ENCODE measurements at places on chromosomes 2 and 18.

GRCh38 chr2:174335988-174336500 lies 1.3 kb downstream of the SP9 start:
- no peak for DNase-seq

GRCh38 chr2:170324640-170325046 lies 146.7 kb downstream of the MYO3B start:
- peak; percentile 9 for DNase-seq

DNA sequence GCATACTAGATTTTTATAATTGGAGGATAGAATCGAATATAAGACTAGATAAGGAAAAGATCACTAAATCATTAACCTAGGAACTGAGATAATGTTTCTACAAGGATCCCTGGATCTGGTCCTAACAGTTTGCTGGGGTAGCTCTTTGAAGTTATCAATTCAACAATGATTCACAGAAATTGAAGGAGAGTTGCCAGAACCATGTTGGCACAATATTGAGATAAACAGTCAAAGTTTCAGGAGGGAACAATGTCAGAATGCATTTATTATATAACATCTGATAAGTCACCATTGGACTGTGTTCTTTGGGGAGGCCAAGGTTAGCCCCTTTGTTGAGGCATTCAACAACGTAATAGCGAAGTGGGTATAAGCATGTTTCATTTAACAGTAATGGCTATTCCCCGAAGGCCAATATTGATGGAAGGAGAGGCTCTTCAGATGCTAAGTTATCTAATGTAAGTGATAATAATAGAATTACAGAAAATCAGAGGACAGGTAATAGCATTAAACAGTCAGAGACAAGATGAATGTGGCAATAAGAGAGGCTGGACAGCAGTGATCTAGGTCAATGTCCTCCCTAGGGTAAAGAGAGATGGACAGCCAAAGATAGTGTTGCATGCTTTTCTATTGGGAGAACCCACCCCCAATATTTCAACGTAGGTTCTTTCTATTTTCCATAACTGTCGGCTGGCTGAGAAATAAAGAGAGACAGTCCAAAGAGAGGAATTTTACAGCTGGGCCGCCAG lies 604.8 kb upstream of the GYPC start:
- DNase-seq, result no peak

DNA sequence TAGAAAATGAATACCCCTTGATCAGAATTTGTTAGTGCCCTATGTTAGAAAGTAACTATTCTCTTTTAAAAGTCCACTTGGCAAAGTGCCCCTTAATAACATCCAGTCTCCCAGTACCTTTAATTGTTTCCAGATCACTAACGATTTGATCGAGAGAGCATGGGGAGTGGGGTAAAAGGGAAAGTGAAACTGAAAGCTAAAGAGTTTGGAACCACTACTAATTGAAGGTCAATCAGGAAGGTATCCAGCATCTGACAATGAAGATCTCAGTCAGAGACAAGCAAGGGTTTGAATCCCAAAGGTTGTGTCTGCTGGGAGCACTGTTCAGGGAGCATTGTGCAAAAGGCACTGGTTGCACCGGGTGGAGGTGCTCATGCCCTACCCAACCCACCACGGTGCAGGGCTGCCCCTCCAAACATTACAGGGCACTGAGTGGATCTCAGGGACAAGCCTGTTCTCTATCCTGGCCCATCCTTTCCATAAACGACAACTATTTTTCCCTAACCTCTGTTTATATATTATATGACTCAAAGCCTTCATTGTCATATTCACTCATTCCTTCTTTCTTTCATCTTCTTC lies 14.6 kb upstream of the RIT2 start:
- DNase-seq, result no peak

GRCh38 chr18:10863026-10863425 lies 286.3 kb downstream of the PIEZO2 start:
- no peak for DNase-seq
